ENCODE measurements at places on chromosomes 1 and 21.

DNA sequence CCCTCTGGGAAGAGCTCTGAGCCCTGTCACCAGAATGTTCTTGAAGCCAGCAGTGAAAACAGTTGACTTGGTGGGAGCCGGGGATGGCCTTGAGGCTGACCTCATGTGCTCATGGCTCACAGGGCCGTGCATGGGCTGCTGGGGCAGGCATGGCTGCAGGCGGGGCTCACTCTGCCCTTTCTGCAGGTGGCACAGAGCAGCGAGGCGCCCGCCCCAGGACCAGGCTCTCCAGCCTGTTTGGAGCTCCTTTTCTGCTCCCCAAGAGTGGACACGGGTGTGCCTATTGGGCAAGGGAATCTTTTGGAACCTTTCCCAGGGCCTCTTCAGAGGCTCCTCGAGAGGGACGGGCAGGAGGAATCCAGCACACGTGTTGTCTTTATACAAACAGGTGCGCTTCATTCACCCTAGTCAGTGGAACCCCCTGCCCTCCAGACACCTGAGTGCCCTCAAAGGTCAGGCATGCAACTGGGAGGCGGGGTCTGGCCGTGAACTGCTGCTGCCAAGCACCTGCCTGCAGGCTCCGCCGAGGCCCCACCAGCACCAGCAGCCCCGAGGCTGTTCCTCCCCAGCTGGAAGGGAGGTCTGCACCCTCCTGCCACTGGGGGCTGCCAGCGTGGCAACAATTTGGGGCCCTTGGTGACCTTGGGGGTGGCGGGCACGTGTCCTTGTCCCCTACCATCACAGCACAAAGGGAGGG is 2.6 kb upstream of the TTC34 start:
- no peak for DNase-seq

- DNase-seq, result peak; percentile 87
Measured at GRCh38 chr21:42518215-42518614, 4.6 kb downstream of the SLC37A1 start.

DNA sequence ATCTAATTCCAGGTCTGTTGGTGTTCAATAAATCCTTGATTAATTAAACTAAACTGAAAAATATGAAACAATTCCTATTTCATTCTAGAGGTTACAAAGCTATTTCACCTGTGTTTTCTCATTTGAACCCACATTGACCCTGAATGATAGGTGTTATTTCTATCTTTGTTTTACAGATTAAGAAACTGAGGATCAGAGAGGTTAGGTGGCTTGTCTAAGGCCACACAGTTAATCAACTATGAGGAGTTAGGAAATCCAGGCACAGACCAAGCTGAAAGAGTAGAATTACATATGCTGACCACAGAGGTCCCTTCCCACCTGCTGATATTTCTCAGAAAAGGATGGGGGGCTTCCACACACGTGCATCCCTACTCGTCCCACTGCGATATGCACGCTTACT is 487 bp downstream of the PIGR start:
- no peak for DNase-seq

- no peak for DNase-seq
Measured at GRCh38 chr1:40742363-40743061, 41.1 kb upstream of the KCNQ4 start.

DNA sequence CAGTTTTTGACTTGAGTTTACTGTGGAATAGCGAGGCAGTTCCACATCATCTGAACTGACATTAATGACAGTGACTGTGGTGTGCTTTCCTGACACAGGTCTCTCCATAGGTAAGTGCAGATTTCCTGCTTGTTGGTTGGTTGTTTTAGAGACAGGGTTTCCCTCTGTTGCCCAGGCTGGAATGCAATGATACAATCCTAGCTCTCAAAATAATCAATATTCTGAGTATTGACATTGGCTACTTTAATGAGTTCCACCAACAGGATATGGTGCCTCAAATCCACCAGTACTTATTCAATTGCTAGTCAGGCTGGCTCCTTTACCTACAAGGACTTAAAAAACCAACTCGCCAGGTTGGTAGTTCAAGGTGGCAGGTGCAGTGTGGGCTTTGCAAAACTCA is 63.8 kb downstream of the CLSTN1 start:
- no peak for DNase-seq

- no peak for DNase-seq
Measured at GRCh38 chr1:55061000-55061705, 21.8 kb downstream of the PCSK9 start.

GRCh38 chr1:52365071-52365745 is 797 bp downstream of the CC2D1B start:
- DNase-seq, result peak; percentile 71

GRCh38 chr1:234544087-234544579 is 65.2 kb upstream of the TARBP1 start:
- peak; percentile 91 for DNase-seq

DNA sequence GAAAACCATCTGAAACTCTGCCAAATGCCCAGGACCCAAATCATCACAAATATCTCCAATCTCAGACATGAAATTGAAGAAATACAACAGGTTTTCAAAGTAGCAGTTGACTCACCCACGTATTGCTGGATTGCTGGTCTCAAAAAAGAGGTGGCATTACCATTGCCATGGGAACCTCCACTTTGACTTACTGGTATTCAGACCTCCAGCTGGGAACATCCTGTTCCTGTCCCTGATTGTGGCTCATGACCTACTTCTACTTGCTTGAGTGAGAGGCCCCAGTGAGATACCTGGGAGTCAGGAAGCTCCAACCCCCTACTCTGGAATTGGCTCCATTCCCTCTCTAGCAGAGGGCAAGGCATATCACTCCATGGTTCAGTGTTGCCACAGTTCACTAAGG is 64.6 kb downstream of the NMNAT2 start:
- DNase-seq, result peak; percentile 13

GRCh38 chr1:207418351-207418750 is 35.8 kb upstream of the CR2 start:
- DNase-seq, result no peak

DNA sequence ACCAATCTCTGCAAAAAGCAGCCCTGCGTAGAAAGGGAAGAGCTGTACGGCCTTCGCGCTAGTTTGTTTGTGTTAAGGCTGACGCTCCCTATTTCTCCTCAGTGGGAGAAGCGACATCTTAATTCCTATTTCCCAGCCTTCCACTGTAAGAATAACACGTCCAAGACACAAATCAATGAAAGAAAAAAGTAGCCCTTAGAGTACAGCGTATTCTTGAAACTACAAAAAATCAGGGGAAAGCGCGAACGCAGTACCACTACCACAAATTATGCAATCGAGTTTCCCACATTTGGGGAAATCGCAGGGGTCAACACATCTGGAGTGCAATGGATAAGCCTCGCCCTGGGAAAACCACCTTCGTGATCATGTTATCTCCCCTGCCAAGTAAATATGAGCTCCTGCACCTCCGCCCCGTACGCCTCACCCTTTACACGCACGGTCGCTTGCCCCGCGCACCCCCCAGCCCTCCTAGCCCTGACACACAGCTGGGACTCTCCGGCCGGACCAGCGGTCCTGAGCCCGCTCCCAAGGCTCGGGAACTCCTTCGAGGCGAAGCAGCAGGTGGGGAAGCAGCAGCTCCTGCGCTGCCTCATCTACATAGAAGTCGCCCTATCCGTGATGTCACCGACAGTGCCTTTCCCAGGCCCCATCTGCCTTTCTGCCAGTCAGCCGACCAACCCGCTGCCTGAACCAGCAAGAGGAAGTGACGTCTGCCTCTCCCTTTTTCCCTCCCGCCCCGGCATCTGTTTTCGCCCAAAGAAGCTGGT is 94.7 kb downstream of the PPIAL4G start:
- peak; percentile 95 for DNase-seq

DNA sequence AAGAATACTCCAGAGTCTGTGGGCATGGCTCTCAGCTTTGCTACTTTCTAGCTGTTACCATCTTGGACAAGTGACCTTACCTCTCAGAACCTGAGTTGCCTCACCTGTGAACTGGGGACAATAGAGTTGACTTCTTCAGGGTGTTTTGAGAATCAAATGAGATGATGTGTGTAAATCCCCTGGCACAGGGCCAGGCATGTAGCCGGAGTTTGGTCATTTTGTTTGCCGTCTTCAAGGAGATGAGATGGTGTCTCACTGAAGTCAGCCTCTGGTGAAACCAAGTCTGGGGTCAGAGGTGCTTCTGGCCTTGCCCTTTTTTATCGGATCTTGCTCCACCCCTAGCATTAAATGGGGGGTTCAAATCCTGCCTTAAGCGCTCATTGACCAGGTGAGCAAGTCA is 149.2 kb upstream of the TMEM51 start:
- peak; percentile 84 for DNase-seq

DNA sequence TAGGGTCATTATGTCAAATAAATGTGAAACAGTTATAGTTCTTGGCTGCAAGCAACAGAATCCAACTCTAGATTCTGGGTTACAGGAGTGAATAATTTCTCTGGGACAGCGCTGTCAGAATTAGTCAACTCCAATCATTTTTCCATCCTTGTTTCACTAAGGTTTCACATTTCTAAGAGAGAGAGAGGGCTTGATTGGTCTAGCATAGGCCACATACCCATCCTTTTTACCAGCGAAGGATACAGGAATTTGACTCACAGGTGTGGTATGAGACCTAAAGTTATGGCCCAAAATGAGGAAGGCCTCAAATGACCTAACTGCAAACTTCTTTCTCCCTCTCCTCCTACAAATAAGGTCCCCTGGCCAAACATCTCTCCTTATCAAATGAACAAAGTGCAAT is 25.5 kb upstream of the RGS8 start:
- no peak for DNase-seq

DNA sequence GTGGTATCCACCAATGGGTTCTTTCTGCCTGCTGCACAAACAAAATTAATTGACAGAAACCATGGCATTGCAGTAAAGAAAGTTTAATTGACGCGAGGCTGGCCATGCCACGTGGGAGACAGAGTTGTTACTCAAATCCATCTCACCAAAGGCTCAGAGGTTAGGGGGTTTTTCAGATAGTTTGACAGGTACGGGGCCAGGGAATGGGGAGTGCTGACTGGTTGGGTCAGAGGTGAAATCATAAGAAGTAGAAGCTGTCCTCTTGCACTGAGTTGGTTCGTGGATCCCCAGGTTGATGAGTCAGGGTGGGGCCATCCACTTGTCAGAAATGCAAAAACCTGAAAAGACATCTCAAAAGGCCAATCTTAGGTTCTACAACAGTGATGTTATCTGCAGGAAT is 941 bp upstream of the TBCE start:
- DNase-seq, result no peak

GRCh38 chr1:100875228-100875627 is 19.4 kb downstream of the EXTL2 start:
- no peak for DNase-seq

DNA sequence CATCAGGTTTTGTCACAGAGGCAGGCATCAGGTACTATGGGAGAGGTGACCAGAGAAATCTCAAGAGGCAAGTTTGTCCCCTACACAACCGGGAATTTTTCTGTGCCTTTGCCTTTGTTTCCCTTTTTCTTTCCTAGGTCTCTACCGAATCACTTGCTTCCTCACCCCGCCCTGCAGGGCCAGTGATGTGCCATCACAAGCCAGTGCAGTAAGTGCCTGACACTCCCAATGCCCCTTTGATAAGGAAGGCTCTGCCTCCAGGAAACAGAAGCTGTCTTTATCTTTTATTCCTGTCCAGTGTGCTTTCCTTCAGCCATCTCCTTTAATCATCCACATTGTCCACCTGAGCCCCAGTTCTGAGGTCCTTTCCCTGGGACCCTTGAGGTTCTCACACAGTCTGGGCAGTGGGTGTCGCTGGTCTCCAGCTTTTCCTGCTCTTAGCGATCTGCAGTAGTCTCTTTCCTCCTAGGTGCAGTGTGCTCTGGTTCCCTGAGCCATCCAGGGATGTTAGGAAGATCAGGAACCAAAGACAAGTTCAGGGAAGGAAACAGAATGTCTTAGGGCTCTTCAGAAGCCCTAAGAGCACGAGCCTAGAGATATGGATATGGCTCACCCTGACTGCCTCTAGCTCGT is 36.6 kb downstream of the GJA5 start:
- peak; percentile 52 for DNase-seq

- peak; percentile 87 for DNase-seq
Measured at GRCh38 chr21:14991957-14992356, 72.8 kb downstream of the NRIP1 start.

DNA sequence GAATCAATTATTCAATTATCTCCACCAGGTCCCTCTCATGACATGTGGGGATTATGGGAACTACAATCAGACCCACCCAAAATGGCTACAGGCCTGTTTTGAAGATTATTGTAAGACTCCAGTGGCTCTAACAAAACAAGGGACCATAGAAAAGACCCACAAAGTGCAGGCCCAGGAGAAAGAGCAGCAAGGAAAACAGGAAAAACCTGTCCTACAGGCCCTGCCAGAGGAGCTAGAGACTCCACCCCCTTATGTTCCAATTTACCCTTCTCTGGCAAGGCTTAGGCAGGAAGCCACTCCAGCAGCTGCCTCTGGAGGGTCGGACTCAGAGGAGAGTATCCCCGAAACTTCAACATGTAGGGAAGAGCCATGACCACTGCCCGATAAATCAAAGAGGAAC is 96.5 kb downstream of the LIPI start:
- DNase-seq, result peak; percentile 23

DNA sequence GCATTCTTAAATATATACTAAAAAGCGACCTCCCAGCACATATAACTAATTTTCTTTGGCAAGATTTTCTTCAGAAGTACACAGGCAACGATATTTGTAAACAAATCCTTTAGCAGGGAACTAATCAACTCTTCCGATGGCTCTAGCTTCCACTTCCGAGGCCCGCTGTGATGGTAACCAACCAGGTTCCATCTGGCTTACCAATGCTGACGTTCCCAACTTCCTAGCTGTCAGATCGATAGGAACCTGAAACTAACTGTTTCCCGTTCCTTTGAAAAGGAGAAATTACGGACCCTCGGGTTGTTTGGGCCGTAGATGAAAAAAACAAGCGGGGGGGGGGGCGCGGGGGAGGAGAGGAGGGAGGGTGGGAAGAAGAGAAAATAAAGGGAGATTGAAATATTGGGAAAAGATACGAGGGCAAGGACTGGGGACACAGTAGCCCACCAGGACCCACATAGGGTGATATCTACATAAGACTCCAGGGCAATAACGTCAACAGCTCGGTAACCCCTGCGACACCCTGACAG is 513 bp downstream of the GTF2B start:
- DNase-seq, result peak; percentile 32

- DNase-seq, result peak; percentile 87
Measured at GRCh38 chr1:26705788-26706311, 10.0 kb downstream of the ARID1A start.

GRCh38 chr21:28633839-28634555 is 358.7 kb downstream of the LTN1 start:
- DNase-seq, result peak; percentile 12

GRCh38 chr1:216566641-216567205 is 143.5 kb upstream of the USH2A start:
- peak; percentile 13 for DNase-seq

DNA sequence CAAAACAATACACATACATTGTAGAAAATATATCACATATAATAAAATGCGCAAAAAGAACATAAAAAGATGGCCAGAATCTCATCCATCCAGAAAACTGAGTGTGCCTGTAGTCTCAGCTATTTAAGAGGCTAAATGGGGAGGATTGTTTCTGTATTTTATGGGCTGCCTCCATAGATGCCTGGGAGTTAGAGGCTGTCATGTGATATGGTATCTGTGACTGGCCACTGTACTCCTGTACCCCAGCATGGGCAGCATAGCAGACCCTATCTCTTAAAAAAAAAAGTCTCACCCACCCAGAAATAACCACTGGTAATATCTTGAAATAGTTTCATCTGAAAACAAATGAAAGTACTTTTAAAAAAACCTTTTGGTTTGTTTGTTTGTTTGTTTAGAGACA is 3.5 kb upstream of the TLCD4 start:
- no peak for DNase-seq
